ENCODE measurements at places on chromosomes 5 and 9.

DNA sequence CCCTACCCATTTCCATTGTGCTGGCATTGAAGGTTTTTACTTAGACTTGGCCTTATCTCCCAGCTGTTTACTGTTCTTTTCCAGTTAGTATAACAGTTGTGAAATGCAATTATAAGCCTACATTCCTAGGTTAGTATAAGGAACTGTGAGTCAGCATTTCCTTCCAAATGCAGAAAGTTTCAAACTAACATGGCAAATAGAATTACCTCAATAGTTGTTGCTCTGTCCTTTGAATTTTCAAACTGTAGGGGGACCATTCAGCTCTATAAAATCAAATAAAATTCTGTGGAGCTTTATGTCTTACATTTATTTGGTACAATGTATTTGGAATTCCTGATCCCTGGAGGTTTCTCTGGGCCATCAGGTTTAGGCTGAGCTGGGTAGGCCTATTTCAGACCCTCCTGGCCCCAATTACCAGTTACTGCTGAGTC, 47.2 kb downstream of the ARHGEF28 start:
- DNase-seq, result no peak

DNA sequence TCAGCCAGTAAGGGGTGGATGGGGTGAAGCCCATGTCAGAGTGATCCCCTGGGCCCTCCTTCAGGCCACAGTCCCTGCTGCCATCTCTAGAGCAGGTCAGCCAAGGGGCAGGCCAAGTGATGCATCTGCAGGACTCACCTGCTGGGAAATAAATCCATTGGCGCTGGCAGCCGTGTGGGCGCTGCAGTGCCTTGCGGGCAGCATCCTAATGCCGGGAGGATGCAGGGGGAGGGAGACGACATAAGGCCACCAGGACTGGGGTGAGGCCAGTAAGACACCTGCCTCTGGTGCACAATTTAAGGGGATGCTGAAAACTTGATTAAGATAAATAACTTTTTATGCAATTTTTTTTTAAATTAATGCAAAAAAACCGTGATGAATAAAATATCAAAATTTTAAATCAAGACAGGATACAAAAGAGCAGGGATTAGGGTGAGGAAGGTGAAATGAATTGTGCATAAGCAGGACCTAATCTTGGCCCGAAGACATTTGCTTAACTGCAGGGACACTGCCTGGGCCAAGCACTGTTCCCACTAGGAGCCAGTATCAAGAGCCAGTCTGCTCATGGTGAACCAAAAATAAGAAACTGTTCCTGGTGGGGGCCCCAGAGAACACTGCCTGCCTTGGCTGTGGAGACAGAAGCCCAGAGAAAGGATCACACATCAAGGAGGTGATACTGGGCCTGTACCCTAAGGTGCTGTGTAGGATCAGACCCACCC, 67.5 kb upstream of the CPLX2 start:
- DNase-seq, result no peak

GRCh38 chr5:65072850-65073249, 304.1 kb downstream of the CWC27 start:
- no peak for DNase-seq

- no peak for DNase-seq
These were observed 207.1 kb downstream of the VPS13A start for GRCh38 chr9:77384406-77384805.

DNA sequence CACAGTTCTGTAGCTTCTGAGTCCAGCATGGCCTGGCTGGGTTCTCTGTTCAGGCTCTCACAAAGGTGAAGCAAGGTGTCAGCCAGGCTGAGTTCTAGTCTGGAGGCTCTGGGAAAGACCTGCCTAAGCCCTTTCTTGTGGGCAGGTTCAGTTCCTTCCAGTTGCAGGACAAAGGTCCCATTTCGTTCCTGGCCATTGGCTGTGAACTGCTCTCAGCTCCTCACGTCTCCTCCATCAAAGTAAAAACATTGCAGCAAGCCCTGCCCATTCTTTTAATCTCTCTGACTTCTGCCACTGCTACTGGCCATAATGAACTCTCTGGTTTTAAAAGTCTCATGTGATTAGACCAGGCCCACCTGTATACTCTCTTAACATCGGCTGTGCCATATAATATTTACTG, 61.6 kb upstream of the BARX1 start:
- DNase-seq, result no peak
